Upper lobe of right lung (tissue), 1 donor: ENCODE measurements at places on chromosomes 6 and 20. TPM values are rescaled to one million over a fixed set of nuclear protein-coding genes. Genes with fewer than 3 reads are reported as not detected.

LY6G6D gene
- not detected for total RNA-seq

SRMS gene
- total RNA-seq: not detected

- DNase-seq: no peak
These were observed 96.0 kb upstream of the PRDM1 start for GRCh38 chr6:105990151-105990550.

NHLRC1 gene
- total RNA-seq: 2.3 TPM

GRCh38 chr6:12709116-12709515, 7.5 kb upstream of the PHACTR1 start:
- no peak for DNase-seq

HLA-F gene
- total RNA-seq: 157 TPM

DNA sequence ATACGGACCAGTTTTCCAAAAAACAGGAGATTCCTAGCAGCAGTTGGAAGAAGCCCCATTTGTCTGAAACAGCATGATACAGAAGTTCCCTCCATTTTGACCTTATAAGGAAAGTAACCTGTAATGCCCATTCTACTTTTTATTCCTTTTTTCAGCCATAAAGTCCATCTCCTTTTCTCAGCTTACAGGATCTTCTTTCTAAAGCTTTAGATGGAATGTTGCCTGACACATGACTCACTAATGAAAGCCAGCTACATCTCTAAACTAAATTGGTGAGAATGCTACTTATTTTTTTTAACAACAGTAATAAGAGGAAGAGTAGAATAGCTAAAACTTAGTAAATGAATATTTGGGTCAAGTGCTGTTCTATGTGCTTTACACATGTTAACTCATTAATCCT, 234.1 kb downstream of the CDH26 start:
- no peak for DNase-seq
